ENCODE measurements at places on chromosomes 4 and X.

- DNase-seq: peak; percentile 59
These were observed 53.6 kb upstream of the HPSE start for GRCh38 chr4:83388313-83388676.

DNA sequence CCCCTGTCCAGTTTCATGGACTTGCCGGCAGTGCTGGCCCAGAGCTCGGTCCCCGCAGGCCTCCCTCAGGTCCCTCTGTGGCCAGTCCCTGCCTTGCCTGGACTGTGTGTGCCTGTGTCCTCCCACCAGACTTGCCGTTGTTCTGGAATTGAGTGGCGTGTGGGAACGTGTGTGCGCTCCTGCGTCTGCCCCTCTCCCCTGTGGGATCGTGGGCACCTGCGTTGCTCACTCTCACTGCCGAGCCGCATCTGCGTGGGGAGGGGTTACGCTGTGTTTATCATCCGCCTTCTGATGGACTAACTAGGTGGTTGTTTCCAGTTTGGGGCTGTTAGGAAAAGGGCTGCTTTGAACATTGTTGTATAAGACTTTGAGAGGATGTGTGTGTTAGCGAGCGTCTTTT lies 21.2 kb downstream of the PCGF3 start:
- no peak for DNase-seq

- DNase-seq: no peak
These were observed 2277.7 kb upstream of the AGA start for GRCh38 chr4:179719766-179720450.

DNA sequence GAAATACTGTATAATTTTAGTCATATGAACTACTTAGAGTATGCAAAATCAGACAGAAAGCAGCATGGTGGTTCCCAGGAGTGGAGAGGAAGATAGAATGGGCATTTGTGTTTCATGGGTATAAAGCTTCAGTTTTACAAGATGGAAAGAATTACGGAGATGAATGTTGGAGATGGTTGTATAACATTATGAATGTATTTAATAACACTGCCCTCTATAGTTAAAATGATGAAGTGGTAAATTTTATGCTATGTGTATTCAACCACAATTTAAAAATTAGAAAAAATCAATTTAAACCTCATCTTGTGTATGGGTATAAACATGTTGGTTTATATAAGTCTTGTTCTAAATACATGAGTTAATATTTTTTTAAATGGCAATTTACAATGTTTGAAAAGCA lies 521.1 kb downstream of the FSTL5 start:
- DNase-seq: no peak

DNA sequence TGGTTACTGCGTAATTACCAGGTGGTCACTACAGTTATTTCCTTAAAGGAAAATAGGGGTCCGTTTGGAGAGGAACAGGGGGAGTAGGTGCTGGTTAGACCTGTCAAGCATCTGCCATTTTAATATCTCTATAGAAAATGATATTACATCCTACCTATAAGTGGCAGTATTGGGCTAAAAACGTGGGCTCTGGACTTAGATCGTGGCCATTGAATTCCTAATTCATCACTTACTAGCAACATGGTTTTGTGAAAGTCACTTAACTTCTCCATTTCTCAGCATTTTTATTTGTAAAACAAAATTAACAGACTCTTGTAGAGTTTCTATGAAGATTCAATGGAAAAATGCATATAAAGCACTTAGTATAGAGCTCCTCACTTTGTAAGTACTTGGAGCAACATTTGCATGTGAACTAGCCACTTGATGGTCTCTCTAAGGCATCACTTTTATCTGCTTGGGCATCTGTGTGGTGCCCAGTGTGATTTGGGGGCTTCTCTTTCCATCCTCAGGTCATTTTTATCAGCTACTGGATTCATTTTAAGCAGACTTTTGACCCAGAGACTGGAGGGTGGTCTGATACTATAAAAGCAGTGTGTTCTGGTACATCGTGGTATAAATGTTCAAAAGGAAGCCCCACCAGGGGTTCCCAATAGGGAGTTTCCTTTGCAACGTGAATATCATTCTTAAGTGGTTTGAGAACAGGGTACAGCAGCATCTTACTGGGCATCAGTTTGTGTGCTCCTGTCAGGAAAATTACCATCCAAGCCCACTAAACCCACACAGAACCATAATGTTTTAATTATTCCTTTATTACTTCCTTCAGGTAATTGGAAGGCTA lies 42.7 kb upstream of the RASSF6 start:
- DNase-seq: no peak

DNA sequence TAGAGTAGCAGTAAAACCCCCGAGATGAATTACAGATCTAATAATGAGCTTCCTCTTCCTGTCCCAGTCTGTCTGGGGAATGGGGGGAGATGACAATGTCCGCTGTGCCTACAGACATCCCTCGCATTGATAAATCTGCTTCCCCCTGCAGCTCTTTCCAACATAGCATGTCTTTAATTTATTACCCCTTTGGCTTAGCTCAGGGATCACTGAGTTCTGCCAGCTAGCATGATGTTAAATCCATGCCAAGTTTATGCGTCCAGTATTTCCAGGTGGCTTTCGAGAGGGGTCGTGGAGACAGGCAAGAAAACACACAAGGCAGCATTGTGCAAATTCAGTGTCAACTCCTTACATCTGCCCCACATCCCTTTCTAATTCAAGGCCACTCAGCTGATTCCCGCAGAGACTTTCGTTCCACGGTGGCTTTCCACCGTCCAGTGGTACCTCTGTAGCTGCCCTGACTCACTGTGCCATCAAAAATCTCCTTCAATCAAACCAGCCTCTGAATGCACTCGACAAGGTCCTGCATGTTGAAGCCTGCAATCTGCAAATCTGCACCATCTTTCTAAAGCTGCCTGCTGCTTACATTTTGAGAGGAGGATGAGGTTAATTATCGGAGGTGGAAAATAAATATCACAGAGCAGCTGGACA lies 75.1 kb downstream of the MXRA5 start:
- no peak for DNase-seq

DNA sequence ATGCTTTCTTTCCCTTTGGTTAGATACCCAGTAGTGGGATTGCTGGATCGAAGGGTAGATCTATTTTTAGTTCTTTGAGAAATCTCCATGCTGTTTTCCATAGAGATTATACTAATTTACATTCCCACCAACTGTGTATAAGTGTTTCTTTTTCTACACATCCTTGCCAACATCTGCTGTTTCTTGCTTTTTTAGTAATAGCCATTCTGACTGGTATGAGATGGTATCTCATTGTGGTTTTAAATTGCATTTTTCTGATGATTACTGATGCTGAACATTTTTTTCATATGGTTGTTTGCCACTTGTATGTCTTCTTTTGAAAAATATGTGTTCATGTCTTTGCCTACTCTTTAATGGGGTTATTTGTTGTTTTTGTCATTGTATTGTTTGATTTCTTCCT lies 6.6 kb upstream of the AGA start:
- no peak for DNase-seq

DNA sequence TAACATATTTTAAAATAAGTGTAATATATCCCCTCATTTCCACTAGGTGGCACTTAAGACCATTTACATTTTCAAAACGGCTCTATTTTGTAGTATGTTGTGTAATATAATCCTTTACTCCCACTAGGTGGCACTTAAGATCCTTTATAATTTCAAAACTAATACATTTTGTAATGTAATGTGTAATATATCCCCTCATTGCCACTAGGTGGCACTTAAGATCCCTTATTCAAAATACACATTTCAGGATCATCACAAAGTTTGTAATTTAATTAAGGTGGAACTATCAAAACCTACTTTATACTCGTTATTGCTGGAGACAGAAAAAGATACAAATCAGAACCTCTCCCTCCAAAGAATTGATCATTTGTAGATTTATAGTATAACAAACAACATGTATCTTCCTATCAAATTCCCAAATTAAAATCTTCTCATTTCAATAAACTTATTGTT lies 132.5 kb downstream of the ARHGAP6 start:
- no peak for DNase-seq

GRCh38 chrX:99480728-99481127 lies 929.3 kb downstream of the PCDH19 start:
- no peak for DNase-seq

GRCh38 chrX:99184153-99184552 lies 1225.9 kb downstream of the PCDH19 start:
- no peak for DNase-seq

DNA sequence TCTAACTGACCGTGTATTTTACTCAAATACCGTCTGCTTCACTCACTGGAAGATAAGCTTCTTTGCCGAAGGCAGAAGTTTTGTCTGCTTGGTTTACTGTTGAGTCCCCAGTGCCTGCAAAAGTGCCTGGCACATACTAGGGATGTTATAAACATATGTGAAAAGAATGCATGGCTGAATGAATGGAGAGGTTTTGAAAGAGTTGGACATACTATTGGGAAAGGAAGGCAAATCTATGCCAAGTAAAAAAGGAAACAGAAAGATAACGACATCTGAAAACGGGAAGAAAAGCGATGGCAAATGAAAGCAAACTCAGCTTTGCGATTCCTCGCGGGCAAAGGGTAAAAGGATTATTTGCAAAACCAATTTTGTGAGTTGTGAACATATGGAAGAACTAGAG lies 21.7 kb downstream of the ADGRG2 start:
- no peak for DNase-seq

- no peak for DNase-seq
These were observed 519.5 kb downstream of the FGF13 start for GRCh38 chrX:138191998-138192397.

DNA sequence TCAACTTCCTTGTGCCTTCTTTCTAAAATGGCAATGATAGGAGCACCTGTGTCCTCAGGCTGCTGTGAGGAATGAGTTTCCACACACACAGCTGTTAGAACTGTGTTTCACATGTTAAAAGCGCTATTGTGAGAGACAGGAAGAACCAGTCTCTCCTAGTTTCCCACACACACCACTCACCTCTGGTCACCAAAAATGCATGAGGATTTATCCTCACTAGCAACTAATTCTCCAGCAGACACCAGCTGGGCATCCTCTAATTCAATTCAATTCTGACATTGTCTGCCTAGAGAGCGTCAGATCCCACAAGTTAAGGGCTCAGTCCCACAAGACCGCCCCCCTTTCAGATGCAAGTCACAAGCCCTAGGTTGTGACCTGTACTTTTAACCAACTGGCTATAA lies 29.0 kb upstream of the SLC2A9 start:
- DNase-seq: no peak

DNA sequence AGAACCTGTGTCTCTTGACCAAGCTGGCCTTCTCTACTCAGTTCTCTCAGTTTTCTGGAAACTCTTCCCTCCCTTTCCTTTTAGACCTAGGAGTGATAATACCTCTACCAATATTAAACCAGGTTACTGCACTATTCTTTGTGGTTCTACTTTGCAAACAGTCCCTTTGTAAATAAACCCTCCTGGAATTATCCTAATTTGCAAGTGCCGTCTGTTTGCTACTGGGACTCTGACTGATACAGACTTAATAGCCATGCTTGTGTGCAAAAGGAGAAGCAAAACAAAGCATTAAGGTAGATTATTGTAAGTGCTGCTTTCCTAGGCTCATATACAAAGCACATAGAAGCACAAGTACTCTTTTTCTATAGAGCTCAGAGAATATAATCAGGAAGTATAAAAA lies 507.0 kb downstream of the INPP4B start:
- no peak for DNase-seq

DNA sequence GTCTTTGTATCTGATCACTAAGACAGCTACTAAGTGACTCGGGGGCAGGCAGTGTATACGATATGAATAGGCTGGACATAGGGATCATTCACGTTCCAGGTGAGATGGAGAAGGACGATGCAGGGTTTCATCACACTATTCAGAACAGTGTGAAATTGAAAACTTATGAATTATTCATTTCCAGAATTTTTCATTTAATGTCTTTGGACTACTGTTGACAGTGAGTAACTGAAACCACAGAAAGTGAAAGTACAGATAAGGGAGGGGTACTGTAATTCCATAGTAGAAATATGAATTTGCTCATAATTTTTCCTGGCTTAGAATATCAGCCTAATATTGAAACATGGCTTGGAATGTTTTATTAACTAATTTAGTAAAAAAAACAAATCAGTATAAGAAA lies 24.4 kb downstream of the TMEM144 start:
- no peak for DNase-seq

DNA sequence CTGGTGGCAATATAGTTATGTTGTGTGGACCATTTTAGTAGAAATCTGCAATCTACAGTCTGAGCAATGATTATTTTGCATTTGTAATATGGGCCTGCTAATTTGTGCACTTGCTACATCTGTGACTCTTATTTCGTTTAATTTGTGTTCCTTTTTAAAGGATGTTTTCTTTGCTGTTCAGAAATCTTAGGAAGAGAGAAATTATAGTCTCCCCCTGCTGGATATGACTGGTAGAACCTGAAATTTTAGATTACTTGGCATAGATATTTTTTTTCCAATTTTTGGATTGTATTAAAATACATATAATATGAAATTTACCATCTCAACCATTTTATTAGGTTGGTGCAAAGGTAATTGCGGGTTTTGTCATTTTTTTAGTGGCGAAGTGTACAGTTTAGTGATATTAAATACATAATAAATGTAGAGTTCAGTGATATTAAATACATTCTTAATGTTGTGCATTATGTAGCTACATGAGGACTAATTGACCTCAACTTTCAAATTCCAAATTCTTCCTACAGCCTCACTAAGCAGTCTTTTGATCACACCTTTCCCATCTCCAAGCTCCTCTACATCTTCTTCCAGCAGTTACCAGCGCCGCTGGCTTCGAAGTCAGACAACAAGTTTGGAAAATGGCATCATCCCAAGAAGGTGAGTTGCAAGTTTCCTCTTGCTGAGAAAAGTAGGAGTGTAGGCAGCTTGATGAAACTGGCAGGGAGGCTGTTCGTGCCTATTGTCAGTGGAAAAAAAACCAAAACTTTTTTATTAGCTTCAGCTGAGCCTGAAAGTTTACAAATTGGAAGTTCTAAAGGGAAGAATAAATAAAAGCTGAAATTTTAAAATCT lies 82.2 kb downstream of the FNIP2 start:
- peak; percentile 47 for DNase-seq

- DNase-seq: no peak
These were observed 136.5 kb downstream of the AASDH start for GRCh38 chr4:56250776-56251175.

- no peak for DNase-seq
These were observed 119.6 kb upstream of the BANK1 start for GRCh38 chr4:101670897-101671296.

DNA sequence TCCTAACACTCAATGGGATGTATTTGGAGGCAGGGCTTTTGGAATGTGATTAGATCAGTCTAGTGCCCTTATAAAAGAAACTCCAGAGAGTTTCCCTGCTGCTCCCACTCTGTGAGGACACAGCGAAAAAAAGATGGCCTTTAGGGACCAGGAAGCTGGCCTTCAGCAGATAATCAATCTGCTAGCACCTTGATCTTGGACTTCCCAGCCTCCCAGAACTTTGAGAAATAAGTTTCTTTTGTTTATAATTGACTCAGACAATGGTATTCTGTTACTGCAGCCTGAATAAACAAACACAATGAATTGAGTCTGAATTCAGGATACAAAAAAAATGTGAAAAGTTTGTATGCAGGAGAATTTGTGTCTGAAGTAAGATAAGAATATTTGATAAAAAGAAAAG lies 842.1 kb downstream of the FSTL5 start:
- no peak for DNase-seq

- no peak for DNase-seq
These were observed 230.6 kb downstream of the NSUN7 start for GRCh38 chr4:40980318-40980883.
